ENCODE measurements at places on chromosomes 13 and 19.

GRCh38 chr13:49791711-49792549, 552 bp downstream of the KPNA3 start:
- no peak for DNase-seq

DNA sequence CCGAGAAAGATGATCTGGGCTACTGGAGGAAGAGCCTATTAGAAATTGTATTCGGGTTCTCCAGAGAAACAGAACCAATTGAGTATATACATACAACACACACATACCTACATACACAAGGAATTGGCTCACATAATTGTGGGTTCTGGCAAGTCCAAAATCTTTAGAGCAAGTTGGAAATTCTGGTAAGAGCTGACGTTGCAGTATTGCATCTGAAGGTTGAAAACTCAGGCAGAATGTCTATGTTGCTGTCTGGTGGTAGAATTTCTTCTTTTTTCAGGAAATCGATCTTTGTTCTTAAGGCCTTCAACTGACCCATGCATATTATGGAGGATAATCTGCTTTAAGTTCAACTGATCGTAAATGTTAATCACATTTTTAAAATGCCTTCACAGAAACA, 15.5 kb upstream of the OLFM4 start:
- no peak for DNase-seq

GRCh38 chr19:40445780-40446262, 1.7 kb upstream of the SERTAD3 start:
- DNase-seq: no peak

- no peak for DNase-seq
Observed at GRCh38 chr19:19348266-19348665, 27.6 kb downstream of the MAU2 start.

DNA sequence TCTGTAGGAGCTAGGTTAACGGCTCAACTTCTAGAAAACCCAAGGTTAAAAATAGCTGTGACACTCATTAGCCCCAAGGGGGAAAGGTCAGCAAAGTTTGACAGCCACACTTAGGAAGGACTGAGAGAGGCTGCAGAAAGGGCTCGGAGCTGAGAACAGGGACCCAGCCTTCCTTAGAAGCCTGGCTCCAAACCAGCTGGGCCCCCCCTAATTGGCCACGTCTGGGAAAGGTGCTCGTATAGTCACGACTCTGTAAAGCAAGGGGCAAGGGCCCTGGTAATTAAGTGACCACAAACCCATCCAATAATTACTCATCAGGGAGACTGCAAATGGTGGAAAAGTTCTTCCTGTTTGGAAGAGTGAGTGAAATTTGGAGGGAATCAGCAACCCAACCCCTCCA, 90.5 kb downstream of the RNASEH2B start:
- DNase-seq: no peak

GRCh38 chr19:28542394-28543243, 670.3 kb downstream of the UQCRFS1 start:
- no peak for DNase-seq

GRCh38 chr13:36405151-36405550, 27.1 kb upstream of the CCNA1 start:
- no peak for DNase-seq

- DNase-seq: no peak
Observed at GRCh38 chr13:53336441-53337160, 308.0 kb downstream of the OLFM4 start.

- no peak for DNase-seq
Observed at GRCh38 chr13:100434010-100434763, 154.4 kb downstream of the GGACT start.

GRCh38 chr13:94352057-94352456, 127.4 kb downstream of the DCT start:
- DNase-seq: no peak

- no peak for DNase-seq
Observed at GRCh38 chr19:19460761-19461265, 54.5 kb downstream of the TSSK6 start.

DNA sequence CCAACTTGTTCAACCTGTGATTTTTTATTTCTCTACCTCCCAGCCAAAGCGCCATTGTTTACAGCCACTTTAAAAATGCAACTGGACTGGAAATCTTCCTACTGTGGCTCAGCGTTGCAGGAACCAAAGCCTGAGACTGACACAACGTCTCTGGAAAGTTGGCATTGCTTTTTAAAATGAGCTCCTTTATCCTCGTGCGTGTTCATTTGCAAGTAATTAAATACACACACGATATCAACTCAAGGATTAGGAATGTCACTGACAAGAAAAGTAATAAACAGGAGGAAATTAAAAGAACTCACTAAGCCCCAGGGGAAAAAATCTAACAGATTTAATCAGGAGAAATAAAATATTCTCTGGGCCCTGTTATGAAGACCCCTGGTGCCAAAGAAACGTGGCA, 184.6 kb upstream of the IRS2 start:
- no peak for DNase-seq

GRCh38 chr13:45200701-45201232, at the start of gene KCTD4:
KCTD4 (minus strand) TSS chr13:45201045; CDS start chr13:45194567, 6,478 bp downstream.
- DNase-seq: no peak

- peak; percentile 93 for DNase-seq
Observed at GRCh38 chr13:46796515-46797474, at the start of gene ESD. ESD (minus strand) TSS chr13:46797161; CDS start chr13:46791413, 5,748 bp downstream.

DNA sequence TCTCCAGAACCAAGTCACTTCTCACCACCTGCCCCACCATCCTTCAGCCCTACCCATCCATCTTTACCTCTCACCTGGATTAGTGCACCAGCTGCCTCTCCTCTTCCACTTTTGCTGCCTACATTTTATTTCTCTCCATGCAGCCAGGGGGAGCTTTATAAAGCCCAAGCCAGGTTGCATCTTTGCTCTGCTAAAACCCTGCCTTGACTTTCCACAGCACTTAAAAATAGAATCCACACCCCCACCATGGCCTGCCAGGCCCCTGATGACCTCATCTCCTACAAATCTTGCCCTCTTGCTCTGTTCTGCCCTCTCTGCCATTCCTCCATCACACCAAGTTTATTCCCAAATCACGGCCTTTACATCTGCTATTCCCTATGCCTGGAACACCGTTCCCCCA, 1.8 kb downstream of the HOOK2 start:
- DNase-seq: no peak

DNA sequence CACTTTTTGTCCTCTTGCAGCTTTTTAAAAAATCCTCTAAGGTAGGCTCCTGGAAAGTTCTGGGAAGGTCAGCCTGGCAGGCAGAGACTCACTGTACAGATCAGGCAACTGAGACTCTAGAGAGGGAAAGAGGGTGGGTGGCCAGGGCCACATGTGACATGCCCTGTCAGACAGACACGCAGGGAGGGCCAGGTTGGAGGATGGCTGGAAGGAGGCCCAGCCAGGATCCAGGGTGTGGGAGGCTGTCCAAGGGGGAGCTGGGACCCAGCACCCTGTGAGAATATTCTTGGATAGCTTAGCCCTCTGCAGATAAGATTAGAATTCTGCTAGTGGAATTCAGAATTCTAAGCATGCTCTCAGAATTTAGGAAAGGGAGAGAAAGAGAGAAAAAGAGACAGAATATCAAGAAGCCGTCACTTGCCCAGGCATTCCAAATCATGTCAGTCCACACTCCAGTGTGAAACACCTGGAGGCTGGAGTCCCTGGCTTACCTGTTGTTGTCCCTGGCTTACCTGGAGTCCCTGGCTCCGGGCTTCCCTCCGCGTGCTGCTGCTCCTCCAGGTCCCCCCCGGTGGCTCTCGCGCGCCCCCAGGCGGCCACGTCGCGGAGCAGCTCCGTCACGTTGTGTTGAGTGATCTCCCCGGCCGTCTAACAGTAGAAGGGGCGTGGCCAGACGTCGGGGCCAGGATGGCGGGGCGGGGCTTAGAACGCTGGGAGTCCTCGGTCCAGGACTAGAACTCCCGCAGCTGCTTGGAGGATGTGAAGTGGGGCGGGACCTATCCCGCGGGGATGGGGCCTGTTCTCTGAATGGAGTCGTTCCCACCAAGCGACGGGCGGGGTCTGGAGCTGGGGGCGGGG, 2.8 kb upstream of the TNNI3 start:
- peak; percentile 55 for DNase-seq

DNA sequence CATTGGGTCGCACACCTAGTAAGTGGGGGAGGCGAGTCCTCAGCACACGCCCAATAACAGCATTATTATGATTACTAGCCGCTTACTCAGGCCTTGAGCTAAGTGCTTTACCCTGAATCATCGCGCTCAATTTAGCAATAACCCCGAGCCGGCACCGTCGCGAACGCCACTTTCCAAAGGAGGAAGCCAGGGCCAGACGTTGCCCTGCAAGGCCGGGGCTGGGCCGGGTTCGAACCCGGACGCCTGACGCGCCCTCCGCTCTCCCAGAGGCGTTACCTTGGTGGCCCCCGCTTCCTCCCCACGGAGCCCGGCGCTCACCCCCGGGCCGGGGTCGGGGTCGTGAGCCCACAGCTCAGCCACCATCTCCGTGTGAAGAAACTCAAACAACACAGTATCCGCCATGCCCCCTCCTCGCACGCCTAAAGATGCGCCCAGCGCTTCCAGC, at the start of gene TRAPPC6A:
Gene TRAPPC6A, minus strand, starts transcription at position 421 of the 445 bp plus-strand sequence. Its CDS starts 19 bp downstream, at position 402.
- DNase-seq: no peak

DNA sequence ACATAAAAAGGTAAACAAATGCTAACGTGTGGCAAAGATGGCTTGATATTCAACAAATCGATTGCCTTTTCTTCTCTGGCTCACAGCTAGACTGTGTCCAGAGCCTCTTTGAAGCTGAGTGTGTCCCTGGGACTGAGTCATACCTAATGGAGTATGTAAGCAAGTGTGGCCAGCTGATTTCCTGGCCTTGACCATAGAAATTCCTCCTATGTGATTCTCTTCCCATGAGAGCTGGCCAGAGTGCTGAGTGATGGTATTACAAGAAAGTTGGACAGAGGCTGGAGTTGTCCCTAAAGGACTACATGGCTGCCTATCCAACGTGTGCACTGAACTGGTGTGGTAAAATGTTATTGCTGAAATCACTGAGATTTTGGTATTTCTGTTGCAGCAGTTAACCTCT, 320.1 kb upstream of the SLC10A2 start:
- DNase-seq: no peak

DNA sequence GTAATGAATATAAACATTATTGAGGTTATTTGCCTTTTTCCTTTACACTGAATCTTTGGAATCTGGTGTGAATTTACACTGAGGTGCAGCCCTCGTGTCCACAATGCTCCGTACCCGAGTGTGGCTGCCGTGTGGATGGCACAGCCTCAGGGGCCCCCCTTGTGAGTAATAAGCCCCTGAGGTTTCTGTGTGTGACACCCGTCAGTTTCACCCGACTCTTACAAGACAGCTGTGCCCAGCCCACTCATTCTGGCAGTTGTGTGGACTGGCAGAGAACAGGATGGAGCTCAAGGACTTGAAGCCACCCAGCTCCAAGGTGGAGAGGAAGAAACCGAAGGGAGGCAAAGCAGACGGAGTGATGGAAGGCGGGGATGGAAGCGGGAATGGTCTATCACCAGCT, 7.8 kb downstream of the PROZ start:
- no peak for DNase-seq

- no peak for DNase-seq
Observed at GRCh38 chr19:30144802-30145201, 202.8 kb downstream of the URI1 start.

- DNase-seq: no peak
Observed at GRCh38 chr19:18672606-18673337, 10.7 kb upstream of the CRTC1 start.

DNA sequence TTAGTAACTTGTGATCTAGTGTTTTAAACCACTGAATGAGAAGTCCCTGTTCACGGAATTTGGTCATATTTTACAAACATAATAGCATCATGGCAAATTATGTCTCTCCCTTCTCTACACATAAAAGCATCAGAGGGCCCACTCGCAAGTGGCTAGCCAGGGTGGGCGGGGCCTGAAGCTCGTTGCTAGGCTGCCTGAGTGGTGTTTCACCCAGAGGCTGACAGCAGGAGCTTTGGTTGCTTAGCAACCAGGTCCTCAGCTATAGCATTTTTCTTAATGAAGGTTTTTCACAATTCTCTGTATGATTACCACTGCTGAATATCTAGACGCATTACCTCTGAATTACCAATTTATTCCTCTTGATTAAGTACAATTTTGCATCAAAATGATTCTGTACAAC, 126.5 kb downstream of the NALCN start:
- no peak for DNase-seq

DNA sequence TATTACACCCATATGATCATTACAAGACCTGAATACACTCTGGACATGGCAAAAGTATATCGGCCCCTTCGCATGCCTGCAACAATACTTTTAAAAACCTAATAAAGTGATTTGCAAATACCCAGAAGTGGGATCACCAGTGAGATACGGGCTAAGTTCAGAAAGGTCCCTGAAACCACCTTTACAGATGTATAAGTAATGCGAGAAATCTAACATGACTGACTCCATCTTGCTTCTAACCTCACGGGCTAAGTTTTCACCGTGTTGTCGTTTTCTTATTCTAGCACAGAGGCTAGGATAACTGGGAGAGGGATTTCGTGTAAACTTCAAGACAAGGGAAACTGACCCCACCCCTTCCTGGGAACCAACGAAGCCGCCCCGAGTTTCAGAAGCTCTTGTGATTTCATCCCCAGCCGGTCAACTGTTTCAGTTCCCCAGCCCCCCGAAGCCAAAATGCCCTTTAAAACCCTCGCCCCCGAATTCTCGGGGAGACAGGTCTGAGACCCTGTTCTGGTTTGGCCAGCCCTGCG, 703 bp downstream of the NEK3 start:
- no peak for DNase-seq

DNA sequence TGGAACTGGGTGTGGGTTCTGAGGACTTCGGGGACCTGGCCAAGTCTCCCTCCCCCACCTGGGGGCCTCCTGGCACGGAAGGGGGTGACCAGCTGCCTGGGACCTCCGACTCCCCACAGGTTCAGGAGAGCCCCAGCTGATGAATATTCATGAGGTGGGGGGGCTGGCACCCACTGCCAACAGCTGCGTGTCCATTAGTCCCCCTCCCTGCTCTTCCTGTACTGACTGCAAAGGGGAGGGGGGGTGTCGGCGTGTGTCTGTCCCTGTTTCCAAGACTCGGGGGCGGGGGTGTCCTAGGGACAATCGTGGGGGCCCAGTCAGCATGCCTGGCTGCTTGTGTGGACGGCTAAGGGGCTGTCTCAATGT, 10.6 kb upstream of the NFIX start:
- no peak for DNase-seq

- no peak for DNase-seq
Observed at GRCh38 chr19:31678421-31678820, 329.2 kb upstream of the TSHZ3 start.

Data from thoracic aorta (tissue), 2 donors.